ENCODE measurements at places on chromosomes 7 and 10.

DNA sequence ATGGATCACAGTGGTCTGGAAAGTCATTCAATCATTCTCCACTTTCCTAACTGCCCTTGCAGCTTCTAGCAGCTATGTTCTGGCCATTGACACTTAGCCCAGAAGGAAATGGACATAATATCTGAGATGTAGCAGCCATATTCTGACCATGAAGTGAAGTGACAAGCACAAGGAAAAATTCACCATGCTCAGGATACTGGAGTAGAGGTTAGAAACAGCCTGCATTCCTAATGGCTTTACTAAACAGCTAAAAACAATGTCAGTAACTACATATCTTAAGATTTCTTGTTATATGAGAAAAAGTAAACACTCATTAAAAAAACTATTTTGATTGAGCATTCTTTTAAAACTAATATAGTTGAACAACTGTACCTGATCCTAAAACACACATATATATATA, 443.8 kb downstream of the MAGI2 start:
- DNase-seq, result no peak

- no peak for DNase-seq
These were observed 120.2 kb upstream of the CTTNBP2 start for GRCh38 chr7:117993377-117994003.

- peak; percentile 10 for DNase-seq
These were observed 40.3 kb downstream of the HIPK2 start for GRCh38 chr7:139737221-139738100.

DNA sequence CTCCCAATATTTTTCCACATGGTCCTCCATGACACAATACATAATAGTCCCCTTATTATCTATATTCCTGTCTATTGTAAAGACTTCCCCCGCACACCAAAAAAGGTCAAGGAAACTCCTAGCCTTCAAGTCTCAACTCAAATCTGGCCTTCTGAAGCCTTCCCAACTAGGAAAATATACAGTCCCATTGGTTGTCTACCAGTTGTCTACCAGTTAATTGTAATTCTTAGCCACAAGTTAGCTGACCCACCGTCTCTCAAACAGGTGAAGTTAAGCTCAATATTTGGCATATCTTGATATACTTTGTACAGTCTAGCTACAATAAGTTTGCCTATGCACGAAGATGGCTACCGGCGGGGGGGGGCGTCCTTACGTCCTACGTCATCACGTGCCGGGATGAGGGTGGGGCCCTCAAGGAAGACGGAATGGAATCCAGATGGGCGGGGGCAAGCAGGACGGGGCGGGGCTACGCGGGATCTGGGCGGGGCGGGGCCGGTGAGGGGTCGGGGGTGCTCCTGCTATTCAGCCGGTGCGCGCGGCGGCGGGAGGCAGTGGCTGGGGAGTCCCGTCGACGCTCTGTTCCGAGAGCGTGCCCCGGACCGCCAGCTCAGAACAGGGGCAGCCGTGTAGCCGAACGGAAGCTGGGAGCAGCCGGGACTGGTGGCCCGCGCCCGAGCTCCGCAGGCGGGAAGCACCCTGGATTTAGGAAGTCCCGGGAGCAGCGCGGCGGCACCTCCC, at the start of gene AHR:
Gene AHR (plus strand): TSS at position 551 of the 738 bp plus-strand sequence. CDS start 613 bp downstream, outside the sequence.
- DNase-seq, result peak; percentile 87

- DNase-seq, result no peak
These were observed 180.9 kb downstream of the CDK14 start for GRCh38 chr7:90777041-90777440.

GRCh38 chr7:128442356-128442755, 13.3 kb upstream of the HILPDA start:
- DNase-seq, result no peak

DNA sequence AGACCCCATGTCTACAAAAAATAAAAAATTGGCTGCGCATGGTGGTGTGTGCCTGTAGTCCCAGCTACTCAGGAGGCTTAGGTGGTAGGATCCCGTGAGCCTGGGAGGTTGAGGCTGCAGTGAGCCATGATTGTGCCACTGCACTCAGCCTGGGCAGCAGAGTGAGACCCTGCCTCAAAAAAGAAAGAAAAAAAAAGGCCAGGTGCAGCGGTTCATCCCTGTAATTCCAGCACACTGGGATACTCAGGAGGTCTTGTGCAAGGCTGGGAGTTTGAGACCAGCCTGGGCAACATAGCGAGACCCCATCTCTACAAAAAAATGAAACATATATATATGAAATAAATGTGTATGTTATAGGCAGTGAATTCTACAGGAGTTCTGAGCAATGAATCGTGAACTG, 44.5 kb upstream of the UBE2H start:
- DNase-seq, result no peak

- no peak for DNase-seq
These were observed 473 bp upstream of the GPER1 start for GRCh38 chr7:1087465-1087814.

DNA sequence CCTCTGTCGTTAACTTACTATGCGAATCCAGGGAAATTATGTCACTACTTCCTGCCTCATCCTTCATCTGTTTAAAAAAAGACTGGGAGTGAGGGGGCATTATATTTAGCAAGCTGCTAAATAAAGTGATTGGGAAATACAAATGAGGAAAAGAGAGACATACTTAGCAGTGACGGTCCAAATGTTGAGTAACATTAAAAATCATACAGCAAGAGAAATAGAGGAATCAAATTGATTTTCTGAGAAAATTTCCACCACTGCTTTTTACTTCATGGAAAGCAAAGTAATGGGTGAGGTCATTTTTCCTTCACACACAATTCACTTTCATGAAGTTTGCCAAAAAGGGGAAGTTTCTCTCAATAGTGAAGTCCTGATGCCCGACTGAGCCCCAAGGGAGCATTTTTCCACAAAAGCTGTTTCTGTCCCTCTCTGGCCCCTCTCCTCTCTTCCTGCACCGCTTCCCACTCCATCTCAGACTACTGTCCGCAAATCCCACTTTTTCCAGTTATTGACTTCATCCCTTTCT, 61.9 kb upstream of the ADO start:
- no peak for DNase-seq

DNA sequence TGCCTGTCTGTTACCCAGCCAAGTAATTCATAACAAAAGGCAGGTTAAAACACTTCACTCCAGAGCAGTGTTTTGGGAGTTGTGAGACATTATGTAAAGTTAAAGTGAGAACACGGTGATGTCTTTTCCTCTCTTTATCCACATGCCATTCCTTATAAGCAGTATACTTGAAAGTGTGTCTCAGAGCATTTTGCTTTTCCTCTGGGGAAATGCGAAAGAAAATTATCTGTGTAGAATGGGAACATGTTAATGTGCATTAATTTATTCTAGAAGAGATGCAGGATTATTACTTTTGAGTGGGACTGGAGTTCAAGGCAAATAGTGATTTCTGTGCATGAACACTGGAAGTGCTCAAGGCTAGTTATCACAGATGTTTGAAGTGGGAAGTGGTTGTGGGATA, 170.4 kb downstream of the PLXDC2 start:
- DNase-seq, result no peak

GRCh38 chr7:36154255-36155212, 1.5 kb downstream of the EEPD1 start:
- DNase-seq, result no peak

DNA sequence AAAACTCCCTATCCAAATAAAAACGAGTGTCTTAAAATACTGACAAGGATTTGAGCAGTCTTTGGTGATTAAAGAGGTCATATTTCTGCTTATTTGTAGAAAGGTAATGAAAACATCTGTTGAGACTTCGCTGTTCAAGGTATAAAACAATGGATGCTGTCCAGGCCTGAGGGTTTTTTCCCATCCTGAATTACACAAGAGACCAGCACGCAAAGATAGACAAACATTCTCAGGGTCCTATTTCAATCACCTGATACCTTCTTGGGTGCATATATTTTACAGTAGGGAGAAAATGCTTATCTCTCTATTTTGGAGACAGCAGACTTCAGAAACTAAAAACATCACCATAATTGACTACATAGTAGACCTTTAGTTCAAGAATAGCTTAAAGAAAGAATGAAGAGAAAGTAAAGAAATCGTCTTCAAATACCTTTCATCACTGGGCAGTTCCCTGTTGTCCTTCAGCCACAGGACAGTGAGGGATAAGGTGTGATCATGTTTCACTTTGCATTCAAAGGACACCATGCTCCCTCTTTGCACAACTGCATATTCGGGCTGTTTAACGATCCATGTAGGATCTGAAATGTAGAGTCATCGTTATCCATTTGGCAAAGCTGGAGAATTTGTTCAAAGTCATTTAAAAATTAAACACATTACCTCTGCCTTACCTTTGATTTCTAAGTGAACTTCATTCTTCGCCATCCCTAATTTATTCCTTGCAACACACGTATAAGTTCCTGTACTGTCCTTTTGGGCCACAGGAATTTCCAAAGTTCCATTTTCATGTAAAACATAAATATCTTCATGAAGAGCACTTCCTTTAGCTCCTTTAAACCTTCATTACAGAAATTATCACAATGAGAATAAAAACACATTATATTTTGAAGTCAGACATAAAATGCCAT, 63.7 kb upstream of the LAMB4 start:
- no peak for DNase-seq

DNA sequence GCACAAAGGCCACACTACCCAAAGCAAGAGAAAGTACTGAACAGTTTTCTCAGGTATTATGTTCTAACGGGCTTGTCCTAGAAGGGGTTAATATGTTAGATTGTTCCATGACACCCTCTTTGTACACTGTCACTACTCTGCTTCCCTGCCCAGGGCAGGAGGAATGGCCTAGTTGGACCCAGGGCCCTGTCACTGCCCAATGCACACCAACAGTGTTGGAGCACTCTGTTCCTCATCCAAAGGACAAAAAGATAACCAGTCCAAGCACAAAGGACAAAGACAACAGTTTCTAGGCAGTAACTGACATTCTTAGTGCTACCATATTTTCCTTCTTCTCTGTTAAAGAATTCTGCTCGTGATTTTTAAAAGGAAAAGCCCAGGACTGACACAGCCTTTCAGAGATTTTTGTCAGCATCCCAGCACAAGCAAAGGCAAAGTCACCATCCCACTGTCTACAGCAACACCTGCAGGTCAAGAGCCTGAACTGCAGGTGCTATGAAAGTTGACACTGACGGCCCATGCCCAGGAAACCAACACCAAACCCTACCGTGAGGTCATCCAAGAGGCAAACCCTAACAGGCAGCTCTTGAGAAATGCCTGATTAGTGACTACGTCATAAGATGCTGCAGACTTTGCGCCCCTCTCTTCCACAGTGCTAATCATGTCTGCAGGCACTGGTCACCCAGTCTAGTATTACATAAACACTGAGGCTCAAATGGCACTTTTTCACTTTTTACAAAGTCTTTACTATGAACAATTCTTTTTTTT, 13.2 kb downstream of the NUDCD3 start:
- DNase-seq, result peak; percentile 47

- no peak for DNase-seq
These were observed 445.3 kb upstream of the MGMT start for GRCh38 chr10:129021594-129022304.

DNA sequence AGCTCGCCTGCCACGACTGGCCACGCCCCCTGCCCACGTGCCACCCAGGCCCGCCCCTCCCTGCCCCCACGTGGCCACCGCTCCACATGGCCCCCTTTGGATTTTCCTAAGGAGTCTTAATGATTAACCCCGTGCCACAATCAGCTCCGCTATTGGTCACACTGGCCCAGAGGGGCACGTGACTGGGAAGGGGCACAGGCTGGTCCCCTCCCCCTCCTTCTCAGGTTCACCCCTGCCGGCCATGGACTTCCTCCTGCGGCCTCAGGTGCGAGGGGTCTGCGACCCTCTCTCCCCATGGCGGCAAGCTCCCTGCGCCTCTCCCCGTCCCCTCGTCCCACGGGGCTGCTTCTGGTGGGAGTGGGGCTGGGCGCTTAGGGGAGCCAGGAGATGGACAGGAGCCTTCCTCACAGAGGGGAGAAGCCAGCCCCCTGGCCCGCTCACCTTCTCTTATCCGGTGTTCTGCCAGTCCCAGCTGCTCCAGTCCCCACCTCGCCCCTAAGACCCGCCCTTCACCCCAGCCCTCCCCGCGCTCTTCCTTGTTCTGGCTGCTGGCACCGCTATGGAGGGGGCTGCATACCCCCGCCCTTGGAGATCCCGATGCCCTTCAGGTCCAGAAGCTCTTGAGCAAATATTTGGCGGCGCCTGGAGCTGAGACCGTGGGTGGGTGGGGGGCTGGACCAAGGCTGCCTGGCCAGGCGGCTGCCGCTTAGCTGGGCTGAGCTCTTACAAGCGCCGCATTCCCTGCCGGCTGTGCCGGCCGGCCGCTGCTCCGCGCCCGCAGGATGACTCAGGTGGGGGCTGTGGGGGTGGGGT, 3.2 kb downstream of the SLC4A2 start:
- DNase-seq, result no peak

GRCh38 chr7:134327896-134328295, 11.2 kb upstream of the SLC35B4 start:
- peak; percentile 29 for DNase-seq

GRCh38 chr7:102042016-102042656, 224.7 kb downstream of the CUX1 start:
- DNase-seq, result no peak

- no peak for DNase-seq
These were observed 27.7 kb upstream of the CAMK1D start for GRCh38 chr10:12321641-12322040.

DNA sequence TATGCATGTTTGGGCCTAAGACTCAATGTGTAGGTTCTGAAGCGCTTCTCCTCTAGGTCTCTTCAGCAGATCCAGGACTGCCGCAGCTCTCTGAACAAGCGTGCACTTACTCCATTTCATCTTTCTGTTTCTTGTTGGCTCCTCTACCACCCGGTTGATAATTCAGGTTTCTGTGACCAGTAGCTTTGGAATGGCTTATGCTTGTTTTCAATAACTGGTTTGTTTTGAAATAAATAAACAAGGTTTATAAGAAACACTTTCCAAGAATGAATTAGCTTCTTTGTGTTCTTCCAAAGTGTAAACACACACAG, 1.5 kb downstream of the MDFIC start:
- DNase-seq, result no peak

DNA sequence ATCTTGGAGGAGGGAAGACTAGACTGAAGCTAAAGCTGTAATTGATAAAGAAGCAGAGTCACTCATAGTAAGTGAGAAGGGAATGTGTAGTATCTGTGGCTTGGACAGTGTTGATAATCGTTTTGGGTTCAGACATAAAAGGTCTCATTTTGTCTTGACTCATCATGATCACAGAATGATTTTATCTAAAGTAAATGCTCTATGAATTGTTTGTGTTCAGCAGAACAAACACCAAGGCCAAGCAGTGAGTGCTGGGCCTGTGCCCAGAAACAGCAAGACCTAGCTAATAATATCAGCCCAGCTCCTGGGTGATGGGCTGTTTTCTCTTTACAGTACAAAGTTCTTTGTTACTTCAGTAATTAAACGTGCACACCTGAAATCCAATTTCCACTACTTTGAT, 26.7 kb upstream of the CD36 start:
- no peak for DNase-seq
